ENCODE measurements at places on chromosomes 4 and X.

DNA sequence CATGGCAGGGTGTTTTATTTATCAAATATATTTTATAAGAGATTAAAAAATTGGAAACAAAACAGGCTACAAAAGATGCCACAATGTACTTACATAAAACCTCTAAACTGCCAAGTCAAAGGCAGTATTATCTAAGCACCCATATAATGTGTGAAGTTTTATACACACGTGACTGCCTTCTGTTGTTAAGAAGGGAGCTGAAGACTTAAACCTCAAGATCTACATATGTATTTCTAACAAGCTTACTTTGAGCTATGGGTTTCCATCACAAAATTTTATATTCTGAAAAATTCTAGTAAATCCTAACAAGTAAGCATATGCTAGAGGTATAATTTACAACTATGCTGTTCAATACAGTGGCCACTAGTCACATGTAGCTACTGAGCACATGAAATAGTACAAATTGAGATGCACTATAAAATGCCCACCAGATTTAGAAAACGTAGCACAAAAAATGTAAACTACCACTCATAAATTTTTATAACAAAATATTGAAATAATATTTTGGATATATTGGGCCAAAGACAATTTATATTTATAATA, 9.8 kb downstream of the ATP8A1 start:
- no peak for DNase-seq

GRCh38 chr4:169968999-169969398, 57.2 kb downstream of the MFAP3L start:
- no peak for DNase-seq

- DNase-seq, result no peak
Measured at GRCh38 chr4:98275145-98275544, 14.0 kb downstream of the RAP1GDS1 start.

GRCh38 chr4:170465429-170465828, 375.7 kb upstream of the AADAT start:
- no peak for DNase-seq

DNA sequence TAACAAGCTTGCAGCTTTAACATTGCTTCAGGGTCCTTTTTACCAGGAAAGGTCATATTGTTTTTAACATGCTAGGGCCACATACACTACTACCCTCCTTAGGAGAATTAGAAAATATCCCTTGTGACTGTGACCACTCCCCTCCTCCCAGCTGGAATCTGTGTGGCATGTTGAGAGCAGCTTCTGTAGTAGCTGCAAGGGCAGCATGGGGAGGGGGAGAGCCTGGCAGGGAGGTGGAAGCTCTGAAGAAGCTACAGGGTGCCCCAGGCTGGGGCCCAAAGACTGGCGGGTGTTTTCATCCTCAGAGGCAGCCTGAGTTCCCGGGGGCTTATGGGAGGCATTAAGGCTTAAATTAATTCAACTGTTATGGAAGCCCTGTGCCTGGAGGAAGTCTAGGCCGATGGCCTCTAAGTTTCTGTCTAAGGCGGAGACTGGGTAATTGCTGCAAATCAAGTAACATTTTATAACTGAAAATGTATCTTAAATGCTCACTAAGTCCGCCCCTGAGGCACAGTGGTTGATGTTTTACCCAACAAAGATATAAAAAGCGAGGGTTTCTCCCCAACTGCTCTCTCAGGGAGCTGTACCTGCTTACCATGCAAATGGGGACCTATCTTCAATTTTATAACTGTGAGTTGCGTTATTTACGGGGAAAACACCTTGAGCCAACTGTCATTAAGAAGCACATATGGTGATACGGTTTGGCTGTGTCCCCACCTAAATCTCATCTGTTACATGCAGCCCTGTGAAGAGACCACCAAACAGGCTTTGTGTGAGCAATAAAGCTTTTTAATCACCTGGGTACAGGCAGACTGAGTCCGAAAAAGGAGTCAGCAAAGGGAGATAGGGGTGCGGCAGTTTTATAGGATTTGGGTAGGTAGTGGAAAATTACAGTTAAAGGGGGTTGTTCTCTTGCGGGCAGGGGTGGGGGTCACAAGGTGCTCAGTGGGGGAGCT, 37.4 kb upstream of the STS start:
- DNase-seq, result no peak

DNA sequence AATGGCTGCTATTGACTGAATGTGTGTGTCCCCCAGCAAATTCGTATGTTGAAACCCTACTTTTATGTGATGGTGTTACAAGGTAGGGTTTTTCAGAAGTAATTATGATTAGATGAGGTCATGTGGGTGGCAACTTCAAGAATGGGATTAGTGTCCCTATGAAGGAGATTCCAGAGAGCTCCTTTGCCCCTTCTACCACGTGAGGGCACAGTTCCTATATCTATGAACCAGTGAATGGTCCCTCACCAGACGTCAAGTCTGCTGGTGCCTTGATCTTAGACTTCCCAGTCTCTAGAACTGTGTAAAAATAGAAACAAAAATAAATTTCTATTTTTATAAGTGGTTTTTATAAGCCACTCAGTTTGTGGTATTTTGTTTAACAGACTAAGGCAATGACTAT, 1137.6 kb upstream of the IGFBP7 start:
- no peak for DNase-seq

- no peak for DNase-seq
Measured at GRCh38 chr4:54662901-54663585, 5.3 kb downstream of the KIT start.

DNA sequence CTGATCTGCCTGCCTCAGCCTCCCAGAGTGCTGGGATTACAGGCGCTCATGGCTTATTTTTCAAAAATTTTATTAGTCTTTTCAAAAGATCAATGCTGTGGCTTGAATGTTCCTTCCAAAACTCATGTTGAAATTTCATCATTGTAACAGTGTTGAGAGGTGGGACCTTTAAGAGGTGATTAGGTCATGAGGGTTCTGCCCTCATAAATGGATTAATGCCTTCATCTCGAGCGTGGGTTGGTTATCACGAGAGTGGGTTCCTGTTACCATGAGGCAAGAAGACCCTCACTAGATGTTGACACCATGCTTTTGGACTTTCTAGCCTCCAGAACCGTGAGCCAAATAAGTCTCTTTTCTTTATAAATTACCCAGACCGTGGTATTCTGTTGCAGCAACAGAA, 30.3 kb downstream of the EIF2S3 start:
- DNase-seq, result no peak

DNA sequence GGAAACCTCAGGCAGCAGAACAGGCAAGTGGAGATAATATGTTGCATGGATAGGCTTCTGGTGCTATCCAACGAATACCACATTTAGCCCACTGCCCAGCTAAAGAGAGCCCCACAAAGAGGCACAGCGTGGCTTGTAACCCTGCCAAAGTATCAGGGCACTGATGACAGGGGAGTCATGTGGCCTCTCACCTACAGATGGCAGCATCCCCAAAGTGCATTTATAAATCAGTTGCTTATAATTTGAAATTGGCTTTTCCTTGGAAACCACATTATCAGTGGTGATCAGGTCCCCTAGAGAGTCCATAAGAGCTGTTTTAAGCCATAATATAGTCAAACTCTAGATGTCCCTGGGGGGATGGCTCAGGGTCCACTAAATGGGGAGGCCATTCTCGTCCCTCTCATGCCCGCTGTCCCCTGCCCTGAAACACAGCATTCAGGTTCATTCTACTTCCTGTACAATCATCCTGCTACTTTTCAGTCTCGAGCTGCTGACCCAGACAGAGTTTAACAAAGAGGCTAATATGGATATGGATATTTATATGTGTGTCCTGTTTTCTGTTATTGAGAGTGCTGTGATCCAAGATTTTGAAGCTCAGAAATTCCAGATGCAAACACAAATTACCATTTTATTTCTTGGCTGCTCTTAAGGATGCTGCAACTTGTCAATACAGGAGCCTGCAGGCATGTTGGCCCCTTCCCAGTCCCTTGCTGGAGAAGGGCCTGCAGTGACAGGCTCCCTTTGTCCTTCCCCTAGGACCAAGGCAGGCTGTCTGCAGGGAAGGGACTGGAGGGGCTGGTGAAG, 28.5 kb downstream of the SRPX start:
- DNase-seq, result no peak

DNA sequence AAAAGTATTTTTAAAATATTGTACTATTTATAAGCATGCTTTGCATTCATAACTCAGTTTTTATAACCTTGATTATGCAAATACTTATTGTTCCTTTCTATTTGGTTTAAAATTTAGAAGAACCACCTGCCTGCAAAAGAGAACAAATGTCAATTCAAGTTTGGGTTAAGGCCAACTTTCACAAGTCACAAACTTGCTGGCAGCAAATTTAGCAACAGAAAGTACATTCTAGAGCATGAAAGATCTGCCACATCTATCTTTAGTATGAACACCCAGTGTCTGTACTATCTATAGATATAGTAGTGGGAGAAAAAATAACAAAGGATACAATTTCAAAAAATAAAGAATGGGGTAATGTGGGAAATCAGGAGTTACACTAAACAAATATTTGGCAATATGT, 1014.2 kb downstream of the C4orf33 start:
- no peak for DNase-seq

- DNase-seq, result no peak
Measured at GRCh38 chr4:60250657-60251056, 949.5 kb upstream of the ADGRL3 start.

DNA sequence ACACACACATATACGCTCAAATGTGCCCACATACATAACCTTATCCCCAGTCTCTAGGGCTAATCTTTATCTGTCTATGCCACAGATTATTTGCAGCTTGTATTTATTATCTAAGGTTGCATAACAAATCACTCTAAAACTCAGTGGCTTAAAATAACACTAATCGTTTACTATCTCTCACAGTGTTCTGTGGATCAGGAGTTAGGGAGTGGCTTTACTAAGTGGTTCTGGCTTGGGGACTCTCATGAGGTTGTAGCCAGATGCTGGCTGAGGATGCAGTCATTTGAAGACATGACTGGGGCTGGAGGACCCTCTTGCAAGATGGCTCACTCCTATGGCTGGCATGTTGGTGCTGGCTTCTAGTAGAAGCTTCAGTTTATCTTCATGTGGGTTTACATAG, 68.5 kb upstream of the LNX1 start:
- no peak for DNase-seq

DNA sequence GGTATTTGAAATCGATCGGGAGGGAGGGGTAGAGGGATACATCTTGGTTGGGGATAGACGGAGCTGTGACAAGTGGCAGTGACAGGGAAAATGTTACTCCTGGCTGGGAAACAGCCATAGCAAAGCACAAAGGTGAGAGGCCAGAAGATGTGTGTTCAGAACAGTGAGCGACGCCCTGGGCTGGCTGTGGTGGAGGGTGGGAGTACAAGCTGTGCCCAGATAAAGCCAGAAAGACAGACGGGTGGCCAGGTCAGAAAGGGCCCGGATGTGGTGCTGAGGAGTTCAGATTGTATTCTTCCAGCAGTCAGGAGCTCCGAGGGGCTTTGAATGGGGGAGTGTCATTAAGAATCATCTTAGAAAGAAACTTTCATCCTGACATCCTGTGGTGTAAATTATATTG, 27.9 kb downstream of the CCDC149 start:
- DNase-seq, result no peak

- DNase-seq, result no peak
Measured at GRCh38 chrX:2819345-2820135, 9.2 kb upstream of the GYG2 start.

GRCh38 chr4:124899997-124900396, 187.5 kb upstream of the ANKRD50 start:
- DNase-seq, result no peak

GRCh38 chr4:8910100-8910821, 38.6 kb upstream of the HMX1 start:
- no peak for DNase-seq

DNA sequence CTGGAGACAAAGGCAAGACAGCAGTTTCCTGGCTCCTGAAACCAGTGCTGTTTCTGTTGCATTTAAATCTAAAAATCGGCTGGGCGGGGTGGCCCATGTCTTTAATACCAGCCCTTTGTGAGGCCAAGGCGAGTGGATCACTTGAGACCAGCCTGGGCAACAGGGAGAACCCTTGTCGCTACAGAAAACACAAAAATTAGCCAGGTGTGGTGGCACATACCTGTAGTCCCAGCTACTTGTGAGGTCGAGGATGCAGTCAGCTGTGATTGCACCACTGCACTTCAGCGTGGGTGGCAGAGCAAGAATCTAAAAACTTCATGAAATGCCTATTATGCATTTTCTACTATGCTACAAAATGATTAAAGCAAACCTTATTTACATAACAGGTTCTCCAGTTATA, 205.4 kb upstream of the ITM2A start:
- DNase-seq, result no peak

DNA sequence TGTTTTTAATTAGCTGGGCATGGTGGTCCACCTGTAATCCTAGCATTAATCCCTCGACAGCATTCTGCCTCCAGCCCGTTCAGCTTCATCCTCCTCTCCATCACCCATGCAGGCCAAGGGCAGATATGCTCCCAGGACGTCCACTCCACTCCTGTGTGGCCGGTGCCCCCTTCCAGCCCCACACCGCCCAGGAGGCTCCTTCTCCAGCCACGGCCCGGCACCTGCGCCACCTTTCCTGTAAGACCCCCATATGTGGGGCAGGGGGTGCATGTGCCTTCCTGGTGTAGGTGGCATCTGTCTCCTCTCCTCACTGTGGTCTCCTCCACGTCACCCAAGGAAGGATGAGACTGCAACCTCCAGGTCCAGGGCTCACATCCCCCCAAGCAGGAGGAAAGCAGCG, 57.0 kb upstream of the MXD4 start:
- DNase-seq, result no peak

GRCh38 chrX:50988649-50989048, 78.1 kb downstream of the BMP15 start:
- DNase-seq, result no peak

GRCh38 chrX:113947548-113947947, 636.3 kb upstream of the HTR2C start:
- no peak for DNase-seq

DNA sequence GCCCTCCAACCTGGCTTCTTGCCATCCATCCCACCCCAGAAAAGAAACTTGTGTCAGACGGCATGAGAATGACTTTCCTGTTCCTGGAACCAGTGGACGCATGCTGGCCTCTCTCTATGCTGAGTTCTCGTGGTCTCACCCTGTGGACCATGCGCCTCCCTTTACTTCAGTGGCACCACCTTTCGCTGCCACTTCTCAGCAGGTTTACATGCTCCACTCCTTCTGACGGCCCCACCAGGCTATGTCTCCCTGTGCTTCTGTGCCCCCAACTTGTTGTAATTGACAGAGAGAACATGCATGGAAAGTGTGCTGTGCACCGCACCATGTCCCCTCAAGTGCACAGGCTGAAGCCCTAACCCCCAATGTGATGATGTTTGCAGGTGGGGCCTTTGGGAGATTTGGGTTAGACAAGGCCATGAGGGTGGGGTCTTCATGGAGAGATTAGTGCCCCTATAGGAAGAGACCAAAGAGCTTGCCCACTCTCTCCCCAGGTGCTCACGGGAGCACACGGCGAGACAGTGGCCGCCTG, 3.1 kb upstream of the PPP2R2C start:
- no peak for DNase-seq

All from NCI-H2081 treated with DMSO at 0.1 percent for 48 hours (cell line).